ENCODE measurements at places on chromosomes 1 and 21. TPM values are rescaled to one million over a fixed set of nuclear protein-coding genes. Genes with fewer than 3 reads are reported as not detected.

DNA sequence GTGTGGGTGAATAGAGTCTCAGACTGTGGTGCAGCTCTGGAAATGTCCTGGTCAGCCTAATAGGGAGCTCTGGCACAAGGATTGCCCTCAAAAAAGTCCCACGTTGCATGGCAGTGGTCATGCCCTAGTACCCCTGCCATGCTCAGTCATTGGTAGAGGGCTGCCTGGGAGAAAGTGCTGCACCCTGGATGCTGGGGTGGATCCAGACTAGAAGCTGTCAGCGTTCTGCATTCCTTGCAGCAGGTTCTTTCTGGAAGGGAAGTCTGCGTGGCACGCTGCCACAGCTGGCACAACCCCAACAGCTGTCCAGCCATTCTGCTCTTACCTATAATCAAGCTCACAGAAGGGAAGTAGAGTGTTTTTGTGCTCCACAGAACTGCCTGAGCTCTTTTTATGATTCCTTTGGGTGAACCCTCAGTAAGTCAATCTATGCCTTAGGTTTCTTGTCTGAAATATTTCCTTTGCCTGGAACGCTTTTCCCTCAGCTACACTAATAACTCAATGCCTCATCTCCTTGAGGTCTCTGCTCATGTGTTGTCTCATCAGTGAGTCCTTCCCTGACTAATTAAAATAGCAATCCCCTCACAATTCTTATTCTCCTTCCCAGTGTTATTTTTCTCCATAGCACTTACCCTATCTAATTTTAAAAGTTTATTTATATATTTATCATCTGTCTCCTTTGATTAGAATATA lies 61.5 kb upstream of the JAK1 start:
- DNase-seq, result peak; percentile 3

ODF2L gene
- total RNA-seq, result 18.7 TPM

DNA sequence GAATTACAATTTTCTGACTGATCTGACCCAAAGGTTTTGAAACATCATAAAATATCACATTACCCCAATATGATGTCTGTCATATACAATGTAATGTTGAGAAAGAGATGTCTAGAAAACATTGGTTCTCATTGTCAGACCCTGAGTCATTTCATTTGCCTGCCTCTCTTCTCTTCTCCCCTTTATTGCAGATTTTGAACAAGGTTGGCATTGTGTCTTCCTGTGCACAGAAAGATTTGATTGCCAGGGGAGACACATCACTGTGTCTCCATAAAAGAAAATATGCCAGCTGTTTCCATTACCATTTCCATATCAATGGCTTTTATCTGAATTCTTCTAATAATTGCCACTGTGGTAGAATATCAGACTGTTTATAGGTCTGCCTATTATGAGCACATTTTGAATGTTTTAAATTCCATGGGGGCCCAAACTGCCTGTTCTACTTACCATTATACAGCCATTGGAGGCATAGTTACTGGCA lies 65.6 kb downstream of the IFI44 start:
- peak; percentile 56 for DNase-seq

IGFN1 gene
- 0.26 TPM for total RNA-seq

CLCNKA gene
- total RNA-seq, result not detected
